ENCODE measurements at places on chromosomes 7 and 10. TPM values are rescaled to one million over a fixed set of nuclear protein-coding genes. Genes with fewer than 3 reads are reported as not detected.
A peak's percentile ranks its signal among the peaks of the same experiment; 100 is the strongest.

DNA sequence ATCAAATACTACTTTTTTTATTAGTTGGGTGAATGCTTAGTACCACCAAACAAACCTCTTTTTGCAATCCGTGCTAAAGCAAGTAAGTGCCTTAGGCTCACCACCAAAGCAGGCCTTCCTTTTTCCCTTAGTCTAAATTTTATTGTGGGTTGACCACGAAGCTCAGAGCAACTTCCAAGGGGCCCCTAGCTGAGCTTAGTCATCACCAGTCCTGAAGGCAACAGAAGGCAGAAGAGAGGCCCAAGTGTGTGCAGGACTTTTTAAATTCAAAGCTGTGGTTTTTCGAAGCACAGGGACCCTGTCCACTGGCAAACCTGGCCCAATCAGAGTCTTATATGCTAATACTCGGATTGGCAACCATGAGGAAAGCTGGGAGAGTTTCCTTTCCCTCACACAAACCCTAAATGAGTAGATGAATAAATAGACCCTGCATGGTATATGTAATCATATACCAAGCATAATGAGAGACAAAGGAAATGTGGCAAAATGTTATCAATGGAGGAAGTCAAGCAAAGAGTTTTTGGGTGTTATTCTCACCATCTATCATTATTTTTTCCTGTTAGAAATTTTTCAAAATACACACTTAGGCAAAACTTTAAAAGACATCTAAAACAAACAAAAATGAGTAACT, 453.2 kb upstream of the GALNT17 start:
- DNase-seq: no peak
- H3K36me3 ChIP-seq: no peaks in the 10 kb centered on the region
- H3K4me3 ChIP-seq: no peak overlapping the region
- no peak overlapping the region for H3K27ac ChIP-seq
- peaks cover 20% of the 10 kb centered on the region for H3K4me1 ChIP-seq
- peaks cover 12% of the 10 kb centered on the region for H3K27me3 ChIP-seq

DNA sequence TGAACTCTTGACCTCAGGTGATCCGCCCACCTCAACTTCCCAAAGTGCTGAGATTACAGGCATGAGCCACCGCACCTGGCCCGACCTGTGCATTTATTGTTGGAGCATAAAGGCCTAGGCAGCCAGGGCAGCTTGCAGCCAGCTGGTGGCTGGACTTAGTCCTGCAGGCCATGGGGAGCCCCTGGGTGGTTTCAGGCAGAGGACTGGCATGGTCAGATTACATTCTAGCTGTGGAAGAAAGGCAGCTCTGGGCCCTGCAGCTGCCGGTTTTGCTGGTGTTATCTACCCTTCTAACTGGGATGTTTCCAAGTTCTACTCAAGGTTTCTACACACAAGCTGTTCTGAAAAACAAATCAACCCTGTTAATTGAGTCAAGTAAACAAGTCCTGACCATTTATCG, 22.7 kb upstream of the MKRN1 start:
- no peak for DNase-seq
- H3K27ac ChIP-seq: no peak overlapping the region
- no peaks in the 10 kb centered on the region for H3K4me1 ChIP-seq
- H3K27me3 ChIP-seq: peaks cover 3% of the 10 kb centered on the region
- no peaks in the 10 kb centered on the region for H3K36me3 ChIP-seq
- H3K4me3 ChIP-seq: no peak overlapping the region

Gene TBC1D12
- 0.71 TPM for total RNA-seq

DNA sequence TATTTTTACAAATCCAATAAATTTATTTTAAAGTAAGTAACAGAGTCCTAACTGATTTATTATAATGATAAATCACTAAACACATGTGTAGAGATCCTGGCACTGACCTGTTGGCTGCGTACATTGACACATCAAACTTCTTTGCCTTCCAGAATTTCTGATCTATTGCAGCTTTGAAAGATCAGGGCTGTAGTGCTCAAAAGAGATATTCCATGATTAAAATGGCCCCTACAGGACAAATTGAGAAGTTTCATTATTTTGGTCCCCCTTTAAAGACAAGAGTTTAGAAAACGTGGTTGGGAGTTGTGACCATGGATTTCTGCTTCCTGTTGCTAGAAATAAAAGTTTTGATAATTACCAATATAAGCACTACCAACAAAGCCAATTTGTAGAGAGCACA, 87.7 kb upstream of the PDK4 start:
- no peak for DNase-seq
- no peaks in the 10 kb centered on the region for H3K36me3 ChIP-seq
- H3K4me1 ChIP-seq: no peaks in the 10 kb centered on the region

Gene HYAL4
- not detected for total RNA-seq

- no peaks in the 10 kb centered on the region for H3K36me3 ChIP-seq
- no peak overlapping the region for H3K27ac ChIP-seq
- H3K27me3 ChIP-seq: peaks cover 6% of the 10 kb centered on the region
- H3K4me1 ChIP-seq: no peaks in the 10 kb centered on the region
- no peak for DNase-seq
Observed at GRCh38 chr7:22248111-22248809, 108.7 kb downstream of the RAPGEF5 start.

DNA sequence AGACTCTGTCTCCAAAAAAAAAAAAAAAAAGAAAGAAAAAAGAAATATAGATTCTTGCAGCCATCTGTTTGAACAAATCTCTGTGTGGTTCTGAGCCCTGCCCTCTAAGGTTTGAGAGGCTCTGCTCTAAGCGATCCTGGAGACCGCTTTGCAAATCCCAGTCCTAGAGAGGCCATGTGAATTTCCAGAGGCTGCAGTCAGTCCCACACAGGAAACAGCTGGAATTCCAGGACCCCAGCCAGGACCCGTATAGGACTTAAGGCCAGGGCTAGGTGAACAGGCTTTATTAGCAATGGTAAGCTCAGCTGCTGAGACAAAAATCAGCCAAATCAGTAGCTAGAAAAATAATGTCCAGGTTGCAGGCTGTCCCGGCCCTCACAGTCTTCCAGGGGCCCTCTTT, 154.8 kb downstream of the RPS24 start:
- no peaks in the 10 kb centered on the region for H3K27me3 ChIP-seq
- H3K4me1 ChIP-seq: no peaks in the 10 kb centered on the region
- DNase-seq: no peak
- H3K36me3 ChIP-seq: no peaks in the 10 kb centered on the region
- H3K4me3 ChIP-seq: no peak overlapping the region
- no peak overlapping the region for H3K27ac ChIP-seq

GRCh38 chr7:131554880-131555516, 1.4 kb downstream of the PODXL start:
- H3K4me3 ChIP-seq: peak overlapping the region; percentile 80
- H3K27ac ChIP-seq: no peak overlapping the region
- H3K36me3 ChIP-seq: no peaks in the 10 kb centered on the region
- H3K27me3 ChIP-seq: peaks cover 59% of the 10 kb centered on the region
- DNase-seq: no peak

DNA sequence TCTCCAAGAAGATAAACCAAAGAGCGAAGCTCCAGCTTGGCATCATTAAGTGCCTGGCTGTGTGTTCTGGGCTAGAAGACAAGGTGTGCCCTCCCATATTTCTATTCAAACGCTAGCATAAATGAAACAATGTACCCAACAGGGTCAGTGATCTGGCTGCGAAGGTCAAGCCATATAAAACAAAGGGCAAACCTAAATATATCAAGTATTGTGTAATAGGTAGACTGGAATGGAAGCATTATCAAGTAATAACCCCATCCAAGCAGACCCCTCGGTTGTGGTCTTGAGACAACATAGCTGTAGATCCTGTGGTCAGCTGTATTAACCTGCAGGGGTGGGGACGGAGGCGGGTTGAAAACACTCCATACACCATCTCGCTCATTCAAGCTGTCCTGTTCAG, 31.6 kb upstream of the TNKS2 start:
- H3K36me3 ChIP-seq: no peaks in the 10 kb centered on the region
- H3K4me1 ChIP-seq: peaks cover 4% of the 10 kb centered on the region
- H3K27me3 ChIP-seq: peaks cover 41% of the 10 kb centered on the region
- no peak overlapping the region for H3K27ac ChIP-seq
- no peak overlapping the region for H3K4me3 ChIP-seq
- no peak for DNase-seq

Gene MRC1
- total RNA-seq: not detected

Gene LRRC18
- total RNA-seq: not detected

DNA sequence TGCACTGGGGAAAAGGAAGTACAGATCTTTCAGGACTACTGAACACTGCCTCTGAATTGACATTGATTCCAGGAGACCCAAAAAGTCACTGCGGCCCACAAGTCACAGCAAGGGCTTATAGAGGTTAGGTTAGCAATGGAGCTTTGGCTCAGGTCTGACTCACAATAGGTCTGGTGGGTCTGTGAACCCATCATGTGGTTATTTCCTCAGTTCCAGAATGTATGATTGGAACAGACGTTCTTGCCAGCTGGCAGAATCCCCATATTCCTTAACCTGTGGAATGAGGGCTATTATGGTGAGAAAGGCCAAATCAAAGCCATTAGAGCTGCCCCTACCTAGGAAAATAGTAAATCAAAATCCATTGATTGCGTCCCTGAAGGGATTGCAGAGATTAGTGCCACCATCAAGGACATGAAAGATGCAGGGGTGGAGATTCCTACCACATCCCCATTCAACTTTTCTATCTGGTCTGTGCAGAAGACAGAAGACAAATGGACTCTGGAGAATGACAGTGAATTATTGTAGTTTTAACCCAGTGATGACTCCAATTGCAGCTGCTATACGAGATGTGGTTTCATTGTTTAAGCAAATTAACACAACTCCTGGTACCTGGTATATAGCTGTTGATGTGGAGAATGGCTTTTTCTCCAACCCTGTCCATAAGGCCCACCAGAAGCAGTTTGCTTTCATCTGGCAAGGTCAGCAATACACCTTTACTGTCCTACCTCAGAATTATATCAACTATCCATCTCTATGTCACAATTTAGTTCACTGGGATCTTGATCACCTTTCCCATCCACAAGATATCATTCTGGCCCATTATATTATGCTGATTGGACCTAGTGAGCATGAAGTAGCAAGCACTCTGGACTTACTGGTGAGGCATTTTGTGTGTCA, 44.5 kb upstream of the PIK3CG start:
- no peaks in the 10 kb centered on the region for H3K4me1 ChIP-seq

- no peaks in the 10 kb centered on the region for H3K36me3 ChIP-seq
- peak; percentile 69 for DNase-seq
- peaks cover 13% of the 10 kb centered on the region for H3K4me1 ChIP-seq
- peak overlapping the region; percentile 36 for H3K4me3 ChIP-seq
Observed at GRCh38 chr10:88138319-88138848, 275.0 kb downstream of the PTEN start.

Gene CFAP58
- 0.19 TPM for total RNA-seq

GRCh38 chr7:19928247-19928646, 154.8 kb upstream of the TMEM196 start:
- DNase-seq: no peak
- H3K27ac ChIP-seq: peak overlapping the region; percentile 58
- no peaks in the 10 kb centered on the region for H3K27me3 ChIP-seq
- no peak overlapping the region for H3K4me3 ChIP-seq
- peaks cover 3% of the 10 kb centered on the region for H3K4me1 ChIP-seq
- no peaks in the 10 kb centered on the region for H3K36me3 ChIP-seq

Gene PLPP4
- not detected for total RNA-seq

Gene PPP3CB
- 42.5 TPM for total RNA-seq

DNA sequence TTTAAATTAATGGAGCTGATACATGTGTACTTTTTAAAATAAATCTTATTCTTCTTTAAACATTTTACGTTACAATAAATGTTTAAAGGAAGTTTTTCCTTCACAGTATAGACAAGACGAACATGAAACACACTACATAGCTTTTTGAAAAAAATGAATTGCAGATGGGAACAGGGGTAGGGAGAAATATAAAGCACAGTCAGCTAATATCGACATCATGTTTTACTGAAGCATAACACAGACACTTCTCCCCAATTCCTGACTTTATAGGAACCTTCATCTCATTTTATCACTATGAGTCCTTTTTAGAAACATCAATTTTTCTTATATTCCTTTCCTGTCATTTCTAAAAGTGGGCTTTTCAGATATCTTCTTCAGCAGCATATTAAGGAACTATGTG, 153.5 kb downstream of the MACC1 start:
- no peaks in the 10 kb centered on the region for H3K36me3 ChIP-seq
- peaks cover 8% of the 10 kb centered on the region for H3K4me1 ChIP-seq
- H3K27ac ChIP-seq: no peak overlapping the region
- no peak overlapping the region for H3K4me3 ChIP-seq

DNA sequence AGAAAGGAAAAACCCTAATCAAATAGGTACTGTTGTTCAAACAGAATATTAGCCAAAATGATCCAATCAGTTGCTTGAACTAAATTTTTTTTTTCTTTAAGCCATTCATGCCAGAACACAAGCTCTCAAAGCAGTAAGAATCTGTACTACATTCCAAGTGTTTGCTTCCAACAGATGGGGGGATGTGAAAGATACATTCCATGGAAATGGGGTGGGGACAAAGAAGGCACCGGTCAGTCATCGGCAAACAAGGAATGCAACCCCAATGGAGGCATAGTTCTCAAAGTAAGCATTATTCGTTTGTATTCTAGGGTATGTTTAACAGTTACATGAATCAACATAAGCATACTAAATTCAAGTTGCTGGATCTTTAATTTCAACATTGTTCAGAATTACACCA, 32.5 kb downstream of the C10orf143 start:
- no peaks in the 10 kb centered on the region for H3K36me3 ChIP-seq
- no peaks in the 10 kb centered on the region for H3K4me1 ChIP-seq
- no peak overlapping the region for H3K27ac ChIP-seq

GRCh38 chr10:124632566-124632965, 111.6 kb downstream of the FAM53B start:
- H3K36me3 ChIP-seq: peaks cover 23% of the 10 kb centered on the region
- H3K27me3 ChIP-seq: peaks cover 7% of the 10 kb centered on the region
- no peak overlapping the region for H3K27ac ChIP-seq
- DNase-seq: no peak
- no peak overlapping the region for H3K4me3 ChIP-seq

GRCh38 chr7:101916041-101916800, 98.8 kb downstream of the CUX1 start:
- H3K27me3 ChIP-seq: no peaks in the 10 kb centered on the region
- peaks cover 5% of the 10 kb centered on the region for H3K36me3 ChIP-seq
- peaks cover 7% of the 10 kb centered on the region for H3K4me1 ChIP-seq
- H3K4me3 ChIP-seq: no peak overlapping the region
- no peak overlapping the region for H3K27ac ChIP-seq

- H3K36me3 ChIP-seq: peaks cover 6% of the 10 kb centered on the region
- peaks cover 32% of the 10 kb centered on the region for H3K4me1 ChIP-seq
- H3K27me3 ChIP-seq: peaks cover 8% of the 10 kb centered on the region
Observed at GRCh38 chr10:49162063-49162462, 26.1 kb downstream of the TMEM273 start.

DNA sequence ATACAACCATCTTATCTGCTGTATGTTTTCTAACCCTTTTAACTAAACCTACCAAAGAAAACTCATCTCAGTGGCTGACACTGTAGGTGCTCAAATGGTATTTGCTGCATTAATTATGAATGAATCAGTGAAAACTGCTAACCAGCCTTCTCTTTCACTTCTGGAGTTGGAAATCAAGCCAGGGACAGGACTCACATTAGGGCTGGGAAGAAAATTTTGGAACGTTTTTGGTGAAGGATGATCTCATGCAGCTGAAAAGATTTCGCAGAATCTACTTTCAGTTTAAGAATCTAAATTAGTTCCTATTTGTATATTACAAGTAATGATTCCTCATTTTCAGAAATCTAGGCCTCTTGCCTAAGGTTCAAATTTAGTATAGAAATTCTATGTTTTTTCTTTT, 12.9 kb downstream of the MTPN start:
- H3K4me3 ChIP-seq: no peak overlapping the region
- H3K36me3 ChIP-seq: peaks cover 20% of the 10 kb centered on the region
- H3K27ac ChIP-seq: no peak overlapping the region
- peaks cover 38% of the 10 kb centered on the region for H3K4me1 ChIP-seq
- H3K27me3 ChIP-seq: no peaks in the 10 kb centered on the region

- no peak for DNase-seq
- peaks cover 53% of the 10 kb centered on the region for H3K27me3 ChIP-seq
- no peak overlapping the region for H3K27ac ChIP-seq
- no peak overlapping the region for H3K4me3 ChIP-seq
- peaks cover 6% of the 10 kb centered on the region for H3K4me1 ChIP-seq
Observed at GRCh38 chr7:37915438-37915837, 1.2 kb downstream of the SFRP4 start.
